Spinal cord (tissue), 10 donors: ENCODE measurements at places on chromosomes 2 and 18. TPM values are rescaled to one million over a fixed set of nuclear protein-coding genes. Genes with fewer than 3 reads are reported as not detected.

The C1QL2 gene
- 0.48 TPM for polyA plus RNA-seq

The HOXD9 gene
- 3.0 TPM for polyA plus RNA-seq

The PROM2 gene
- polyA plus RNA-seq: 5.9 TPM

The TMEM17 gene
- 6.4 TPM for polyA plus RNA-seq

The STPG4 gene
- polyA plus RNA-seq: 0.74 TPM

The RAB3GAP1 gene
- 42.4 TPM for polyA plus RNA-seq

The RAB27B gene
- 23.1 TPM for polyA plus RNA-seq

The IL36B gene
- not detected for polyA plus RNA-seq

The NEURL3 gene
- 0.74 TPM for polyA plus RNA-seq
